Calu3 (cell line): ENCODE measurements at places on chromosomes 2 and 18. TPM values are rescaled to one million over a fixed set of nuclear protein-coding genes. Genes with fewer than 3 reads are reported as not detected.

DNA sequence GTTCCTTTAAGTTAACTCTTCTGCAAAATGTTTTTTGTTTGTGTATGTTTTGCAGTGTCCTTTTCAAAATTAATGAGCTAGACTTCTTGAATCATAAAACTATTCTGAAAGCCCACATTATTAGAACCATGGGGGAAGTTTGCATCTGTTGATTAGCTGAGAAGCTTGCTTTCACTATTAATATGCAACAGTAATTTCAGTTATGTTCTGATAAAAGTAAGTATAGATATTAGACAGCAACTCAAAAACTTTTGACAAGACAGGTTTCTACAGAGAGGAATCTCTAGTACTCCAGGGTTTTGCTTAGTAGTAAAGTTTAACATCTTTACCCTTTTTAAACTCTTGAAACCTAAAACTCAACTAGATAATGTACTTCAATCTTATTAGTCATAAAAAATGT is 147.8 kb downstream of the UBE2E3 start:
- no peak for DNase-seq

- no peak for DNase-seq
Observed at GRCh38 chr18:14075196-14075595, 57.0 kb downstream of the ZNF519 start.

- no peak for DNase-seq
Observed at GRCh38 chr2:26483957-26484565, 6.1 kb upstream of the OTOF start.

DNA sequence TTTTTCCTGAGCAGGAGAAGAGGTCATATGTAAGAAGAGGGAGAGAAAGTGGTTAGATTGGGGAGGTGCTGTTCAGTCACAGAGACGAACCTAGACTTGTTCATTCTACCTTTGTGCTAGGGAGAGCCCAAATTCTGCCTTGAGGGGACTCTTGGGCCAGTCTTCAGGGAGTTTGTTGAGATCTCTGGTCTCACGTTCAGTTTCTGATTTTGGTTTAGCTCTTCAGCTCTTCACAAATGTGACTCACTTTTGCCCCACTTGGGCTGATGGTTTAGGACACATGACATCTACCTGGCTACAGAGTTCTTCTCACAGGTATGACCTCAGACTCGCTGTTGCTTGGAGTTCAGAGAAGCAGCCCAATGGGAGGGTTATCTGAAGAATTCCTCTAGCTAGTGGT is 49.2 kb upstream of the DARS1 start:
- no peak for DNase-seq

- no peak for DNase-seq
Observed at GRCh38 chr2:240170354-240170735, 29.9 kb upstream of the OTOS start.

DNA sequence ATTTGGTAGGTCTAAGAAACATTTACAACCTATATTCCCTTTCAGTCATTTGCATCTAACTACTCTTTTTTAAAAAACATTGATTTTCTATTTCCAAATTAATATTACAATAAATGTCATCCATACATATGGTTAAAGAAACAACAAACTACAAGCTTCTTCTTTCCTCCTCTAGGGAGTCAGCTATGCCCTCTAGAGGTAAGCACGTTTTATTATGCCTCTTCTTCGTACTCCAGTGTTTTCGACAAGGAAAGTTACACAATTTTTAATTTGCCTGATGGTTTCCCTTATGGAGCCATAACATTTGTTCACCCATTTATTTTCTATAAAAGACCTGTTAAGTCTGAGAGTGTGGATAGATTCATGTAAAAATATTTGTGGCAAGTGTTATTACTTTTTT is 183.4 kb upstream of the CDH7 start:
- DNase-seq, result peak; percentile 19

DNA sequence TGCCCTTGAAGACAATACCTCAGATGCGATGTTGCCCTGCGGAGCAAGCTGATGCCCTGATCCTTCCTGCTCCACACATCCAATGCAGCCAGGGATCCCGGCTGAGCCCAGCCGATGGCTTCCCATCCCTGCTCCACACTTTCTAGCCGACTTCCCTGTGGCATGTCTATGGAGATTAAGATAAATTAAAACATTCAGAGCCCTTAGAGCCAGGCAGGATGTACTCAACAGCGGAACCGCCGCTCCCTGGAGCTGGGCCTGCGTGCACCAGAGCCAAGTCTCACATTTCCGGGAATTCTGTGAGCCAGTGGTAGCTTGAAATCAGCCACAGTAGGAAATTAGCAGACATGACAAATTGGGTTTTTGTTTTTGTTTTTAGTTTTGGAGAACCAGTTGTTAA is 620.6 kb downstream of the GALR1 start:
- DNase-seq, result no peak

DNA sequence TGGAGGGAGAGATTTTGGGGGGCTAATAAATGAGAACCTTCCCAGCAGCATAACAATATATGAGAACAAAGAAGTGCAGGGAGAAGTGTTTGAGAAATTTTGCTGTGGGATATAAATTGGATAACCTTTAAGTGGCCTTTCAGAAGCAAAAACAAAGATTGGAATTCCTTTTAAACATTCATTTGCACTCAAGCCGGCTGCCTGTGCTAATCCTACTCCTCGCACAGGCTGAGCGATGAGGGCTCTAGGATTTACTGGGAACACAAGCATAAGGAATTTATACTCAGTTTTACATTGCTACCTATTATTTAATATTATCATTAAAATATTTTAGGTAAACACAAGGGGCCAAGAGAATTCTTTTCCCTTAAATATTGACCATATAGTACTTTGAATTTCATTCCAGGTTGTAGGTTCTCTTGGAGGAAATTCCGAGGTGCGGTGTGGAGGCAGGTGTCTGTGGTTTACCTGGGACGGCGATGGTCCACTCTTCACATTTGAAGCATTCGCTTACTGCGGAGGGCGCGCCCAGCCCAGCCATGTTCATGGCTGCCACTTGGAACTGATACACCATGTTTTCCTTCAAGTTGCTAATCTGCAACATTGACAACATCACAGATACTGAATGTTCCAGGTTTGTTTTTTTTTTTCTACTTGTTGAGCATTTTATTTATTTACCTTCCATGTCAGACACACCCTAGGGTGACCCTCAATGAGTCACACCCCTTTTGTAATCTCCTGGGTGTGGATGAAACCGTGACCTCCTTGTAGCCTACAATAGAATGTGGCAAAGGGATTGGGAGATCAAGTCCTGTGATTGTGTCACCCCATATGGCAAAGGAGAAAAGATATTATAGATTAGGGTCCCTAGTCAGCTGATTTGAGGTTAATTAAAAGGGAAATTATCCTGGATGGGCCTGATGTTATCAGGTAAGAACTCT is 100.1 kb downstream of the MYOM1 start:
- no peak for DNase-seq

Gene PLCD4
- total RNA-seq, result 0.38 and 0.95 TPM in 2 replicates

Gene CHRNA1
- not detected in 2 replicates for total RNA-seq

Gene ACMSD
- total RNA-seq, result not detected in 2 replicates
